Body of pancreas (tissue), 4 donors: ENCODE measurements at places on chromosomes 5 and 9. TPM values are rescaled to one million over a fixed set of nuclear protein-coding genes. Genes with fewer than 3 reads are reported as not detected.

Gene TEX48
- not detected for total RNA-seq

DNA sequence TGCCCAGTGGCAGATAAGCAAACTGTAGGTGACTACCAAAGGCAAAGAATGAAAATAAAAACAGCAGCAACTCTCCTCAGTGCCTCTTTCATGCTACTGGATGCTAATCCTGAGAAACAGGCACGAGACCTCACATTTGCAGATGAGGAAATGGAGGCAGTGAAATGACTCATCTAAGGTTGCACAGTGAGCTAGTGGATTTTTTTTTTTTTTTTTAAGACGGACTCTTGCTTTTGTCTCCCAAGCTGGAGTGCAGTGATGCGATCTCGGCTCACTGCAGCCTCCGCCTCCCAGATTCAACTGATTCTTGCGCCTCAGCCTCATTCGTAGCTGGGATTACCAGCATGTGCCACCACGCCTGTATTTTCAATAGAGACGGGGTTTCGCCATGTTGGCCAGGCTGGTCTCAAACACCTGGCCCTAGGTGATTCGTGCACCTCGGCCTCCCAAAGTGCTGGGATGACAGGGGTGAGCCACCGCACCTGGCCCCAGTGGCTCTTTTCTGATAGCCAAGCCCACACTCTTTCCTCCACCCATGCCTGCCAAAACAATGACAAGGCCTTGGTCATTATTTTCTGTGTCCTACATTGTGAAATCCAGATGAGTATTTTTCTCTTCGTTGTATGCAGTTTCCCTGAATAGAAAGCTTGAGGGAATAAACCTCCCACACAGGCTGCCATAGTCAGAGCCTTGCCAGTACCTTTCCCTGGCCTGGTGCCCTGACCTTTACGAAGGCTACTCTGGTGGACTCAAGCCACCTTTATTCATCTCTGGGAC is 19.2 kb downstream of the DOCK2 start:
- H3K27me3 ChIP-seq: no peaks in the 10 kb centered on the region
- H3K36me3 ChIP-seq: no peaks in the 10 kb centered on the region
- no peaks in the 10 kb centered on the region for H3K4me1 ChIP-seq
- no peak overlapping the region for H3K27ac ChIP-seq
- no peak overlapping the region for H3K4me3 ChIP-seq

DNA sequence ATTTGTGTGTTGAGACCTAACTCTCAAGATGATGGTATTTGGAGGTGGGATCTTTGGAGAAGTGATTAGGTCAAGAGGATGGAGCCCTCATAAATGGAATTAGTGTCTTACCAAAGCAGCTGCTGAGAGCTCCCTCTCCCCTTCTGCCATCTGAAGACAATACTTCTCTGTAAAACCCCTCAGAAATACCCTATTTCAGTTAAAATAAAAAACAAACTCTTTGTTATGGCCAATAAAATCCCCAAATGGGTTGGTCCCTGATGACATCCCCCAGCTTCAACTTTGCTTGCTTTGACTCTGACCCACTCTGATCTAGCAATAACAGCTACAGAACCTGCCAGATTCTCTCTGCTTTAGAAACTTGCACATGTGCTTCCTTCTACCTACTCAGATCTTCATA is 100.9 kb downstream of the SNCAIP start:
- no peak overlapping the region for H3K4me3 ChIP-seq
- H3K27me3 ChIP-seq: no peaks in the 10 kb centered on the region
- H3K27ac ChIP-seq: no peak overlapping the region
- no peaks in the 10 kb centered on the region for H3K36me3 ChIP-seq
- no peaks in the 10 kb centered on the region for H3K4me1 ChIP-seq

- H3K27ac ChIP-seq: no peak overlapping the region
- H3K36me3 ChIP-seq: no peaks in the 10 kb centered on the region
- H3K27me3 ChIP-seq: no peaks in the 10 kb centered on the region
Measured at GRCh38 chr5:11918463-11919045, 14.3 kb upstream of the CTNND2 start.

DNA sequence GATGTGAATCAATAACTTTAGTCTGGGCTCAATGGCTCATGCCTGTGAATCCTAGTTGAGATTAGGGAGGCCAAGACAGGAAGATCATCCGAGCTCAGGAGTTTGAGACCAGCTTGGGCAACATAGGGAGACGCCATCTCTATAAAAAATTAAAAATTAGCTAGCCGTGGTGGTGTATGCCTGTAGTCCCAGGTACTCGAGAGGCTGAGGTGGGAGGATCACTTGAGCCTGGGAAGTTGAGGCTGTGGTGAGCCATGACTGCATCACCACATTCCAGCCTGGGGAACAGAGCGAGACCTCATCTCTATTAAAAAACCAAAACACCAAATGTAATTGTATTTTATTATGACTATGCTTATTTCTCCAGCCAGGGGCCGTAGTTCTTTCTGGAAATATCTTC is 69.6 kb upstream of the NR5A1 start:
- H3K27me3 ChIP-seq: no peaks in the 10 kb centered on the region
- no peak overlapping the region for H3K27ac ChIP-seq
- H3K4me1 ChIP-seq: no peaks in the 10 kb centered on the region
- DNase-seq: no peak
- no peak overlapping the region for H3K4me3 ChIP-seq

GRCh38 chr5:5080790-5081189 is 59.3 kb upstream of the ADAMTS16 start:
- H3K36me3 ChIP-seq: no peaks in the 10 kb centered on the region
- no peak overlapping the region for H3K4me3 ChIP-seq
- H3K4me1 ChIP-seq: no peaks in the 10 kb centered on the region
- no peak for DNase-seq
- no peak overlapping the region for H3K27ac ChIP-seq

DNA sequence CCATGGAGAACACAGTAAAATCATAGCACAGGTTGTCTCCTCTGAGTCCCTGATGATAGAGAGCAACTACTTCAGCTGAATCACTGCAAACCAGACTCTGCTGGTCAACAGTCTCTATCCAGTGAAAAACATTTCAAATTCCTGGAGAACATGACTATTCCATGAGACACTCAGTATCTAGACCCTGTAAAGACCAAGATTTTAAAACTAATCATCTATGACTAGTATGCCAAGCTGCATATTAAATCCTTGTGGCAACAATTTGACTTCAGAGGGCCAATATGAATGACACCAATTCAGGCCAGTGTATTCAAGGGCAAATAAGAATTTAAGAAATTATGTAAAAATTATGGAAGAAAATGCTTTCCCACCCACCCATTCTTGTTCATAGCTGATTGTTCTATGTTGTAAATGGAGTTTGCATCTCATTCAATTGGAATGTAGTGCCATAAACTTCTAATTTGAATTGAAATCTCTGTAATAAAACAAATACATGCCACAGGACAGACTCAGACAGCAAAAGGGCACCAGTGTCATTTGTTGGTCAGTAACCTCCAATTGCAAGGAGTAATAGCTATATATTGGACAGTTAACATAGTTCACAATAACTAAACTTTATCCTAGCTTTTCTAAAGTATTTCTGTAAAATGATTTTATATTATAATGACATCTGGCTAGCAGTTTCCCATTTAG is 80.1 kb upstream of the LPAR1 start:
- H3K36me3 ChIP-seq: no peaks in the 10 kb centered on the region
- H3K27ac ChIP-seq: no peak overlapping the region
- H3K4me1 ChIP-seq: no peaks in the 10 kb centered on the region
- H3K4me3 ChIP-seq: no peak overlapping the region

DNA sequence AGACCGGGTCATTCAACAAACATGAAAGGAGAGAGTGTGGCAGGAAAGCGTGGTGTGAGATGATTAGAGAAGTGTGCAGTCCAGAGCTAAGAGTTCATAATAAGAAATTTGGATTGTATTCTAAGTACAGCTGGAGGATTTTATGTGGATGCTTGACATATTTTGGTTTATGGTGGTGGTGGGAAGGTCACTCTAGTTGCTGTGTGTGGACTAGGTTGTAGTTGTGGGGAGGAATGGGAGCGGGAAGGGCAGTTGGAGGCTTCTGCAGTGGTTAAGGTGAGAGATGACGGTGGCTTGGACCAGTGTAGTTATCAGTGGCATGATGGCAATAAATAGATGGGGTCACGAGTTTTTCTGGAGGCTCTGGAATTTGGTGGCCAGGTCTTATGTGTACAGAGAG is 45.7 kb upstream of the GPR151 start:
- DNase-seq: no peak
- H3K36me3 ChIP-seq: no peaks in the 10 kb centered on the region
- no peaks in the 10 kb centered on the region for H3K27me3 ChIP-seq

- no peaks in the 10 kb centered on the region for H3K36me3 ChIP-seq
- H3K27me3 ChIP-seq: no peaks in the 10 kb centered on the region
- no peak for DNase-seq
Measured at GRCh38 chr9:136844761-136845464, 2.6 kb downstream of the AJM1 start.

DNA sequence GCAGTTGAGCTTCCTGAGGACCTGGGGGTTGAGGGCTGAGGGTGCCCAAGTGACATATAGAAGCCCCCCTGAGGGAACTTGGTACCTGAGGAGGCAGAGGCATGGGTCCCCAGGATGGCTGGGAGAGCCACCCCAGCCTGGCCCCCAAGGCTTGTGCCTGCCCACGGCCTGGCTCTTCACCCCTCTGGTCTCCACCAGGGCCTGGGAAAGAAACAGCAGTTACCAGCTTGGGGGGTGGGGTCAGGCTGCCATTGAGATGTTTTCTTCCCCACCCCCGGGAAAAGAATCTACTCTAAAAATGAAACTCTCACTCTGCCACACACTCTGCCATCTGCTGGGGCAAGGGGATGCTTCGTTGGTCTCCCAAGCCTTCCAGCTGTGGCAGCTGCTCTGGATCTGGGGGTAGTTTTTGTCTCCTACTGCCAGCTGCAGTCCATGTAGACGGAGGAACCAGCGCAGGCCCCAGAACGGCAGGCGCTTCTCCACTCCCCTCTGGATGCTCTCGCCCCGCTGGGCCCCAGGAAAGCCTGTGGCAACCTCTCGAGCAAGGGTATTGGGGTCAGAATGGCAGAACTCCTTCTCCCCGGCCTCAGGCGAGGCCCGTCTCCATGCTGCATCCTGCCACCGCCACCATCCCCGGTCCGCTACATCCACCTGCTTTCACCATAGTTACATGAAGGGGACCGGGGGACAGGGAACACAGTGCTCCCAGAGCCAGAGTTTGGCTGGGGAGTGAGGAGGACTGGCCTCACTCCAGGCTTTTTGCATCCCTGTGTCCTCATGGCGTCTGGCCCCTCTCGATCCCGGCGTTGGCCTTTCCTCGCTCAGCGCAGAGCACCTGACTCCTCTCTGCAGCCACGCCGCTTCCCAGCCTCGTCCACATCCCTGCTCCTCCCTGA is 123.5 kb downstream of the DAB2IP start:
- no peak overlapping the region for H3K27ac ChIP-seq
- no peak overlapping the region for H3K4me3 ChIP-seq

DNA sequence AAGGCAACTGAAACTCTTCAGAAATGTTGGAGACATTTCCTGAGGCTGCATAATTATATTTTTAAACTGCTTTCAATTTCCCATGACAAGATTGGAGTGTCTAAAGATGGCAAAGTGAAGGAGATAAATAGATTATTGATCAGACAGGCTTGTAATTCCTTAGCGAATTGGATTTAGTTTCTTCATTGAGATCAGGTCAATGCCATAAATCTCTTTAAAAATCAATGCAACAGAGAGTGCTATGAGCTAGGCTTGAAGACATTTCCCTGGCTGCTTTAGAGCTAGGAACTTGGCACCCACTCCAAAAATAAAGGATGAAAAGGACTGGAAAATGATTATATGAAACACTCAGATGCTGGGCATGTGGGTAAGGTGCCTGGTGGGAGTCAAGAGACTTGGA is 828.4 kb downstream of the TLR4 start:
- DNase-seq: no peak
- H3K36me3 ChIP-seq: no peaks in the 10 kb centered on the region
- H3K4me1 ChIP-seq: no peaks in the 10 kb centered on the region
- H3K4me3 ChIP-seq: no peak overlapping the region
- no peaks in the 10 kb centered on the region for H3K27me3 ChIP-seq

Gene GBA2
- 111 TPM for total RNA-seq

Gene NUTM2G
- not detected for total RNA-seq

Gene UGT3A1
- total RNA-seq: not detected

GRCh38 chr9:78122631-78123030 is 91.0 kb upstream of the GNAQ start:
- no peaks in the 10 kb centered on the region for H3K4me1 ChIP-seq
- no peak for DNase-seq
- H3K27me3 ChIP-seq: no peaks in the 10 kb centered on the region
- H3K36me3 ChIP-seq: no peaks in the 10 kb centered on the region

GRCh38 chr9:112905084-112905483 is 14.4 kb upstream of the SLC46A2 start:
- H3K4me3 ChIP-seq: no peak overlapping the region
- no peaks in the 10 kb centered on the region for H3K4me1 ChIP-seq
- DNase-seq: no peak
- H3K27me3 ChIP-seq: no peaks in the 10 kb centered on the region
- H3K36me3 ChIP-seq: no peaks in the 10 kb centered on the region

GRCh38 chr5:122400341-122400740 is 88.3 kb downstream of the SNCAIP start:
- H3K4me1 ChIP-seq: no peaks in the 10 kb centered on the region
- H3K27me3 ChIP-seq: no peaks in the 10 kb centered on the region
- H3K4me3 ChIP-seq: no peak overlapping the region
- no peaks in the 10 kb centered on the region for H3K36me3 ChIP-seq

- no peaks in the 10 kb centered on the region for H3K27me3 ChIP-seq
- no peaks in the 10 kb centered on the region for H3K4me1 ChIP-seq
- H3K27ac ChIP-seq: no peak overlapping the region
- no peak overlapping the region for H3K4me3 ChIP-seq
- no peaks in the 10 kb centered on the region for H3K36me3 ChIP-seq
- no peak for DNase-seq
Measured at GRCh38 chr9:107034831-107035230, 171.9 kb downstream of the ZNF462 start.
